CD4-positive, alpha-beta T cell treated with Interleukin-15 for 1 hour (primary cell): ENCODE measurements at places on chromosomes 3 and 15.

DNA sequence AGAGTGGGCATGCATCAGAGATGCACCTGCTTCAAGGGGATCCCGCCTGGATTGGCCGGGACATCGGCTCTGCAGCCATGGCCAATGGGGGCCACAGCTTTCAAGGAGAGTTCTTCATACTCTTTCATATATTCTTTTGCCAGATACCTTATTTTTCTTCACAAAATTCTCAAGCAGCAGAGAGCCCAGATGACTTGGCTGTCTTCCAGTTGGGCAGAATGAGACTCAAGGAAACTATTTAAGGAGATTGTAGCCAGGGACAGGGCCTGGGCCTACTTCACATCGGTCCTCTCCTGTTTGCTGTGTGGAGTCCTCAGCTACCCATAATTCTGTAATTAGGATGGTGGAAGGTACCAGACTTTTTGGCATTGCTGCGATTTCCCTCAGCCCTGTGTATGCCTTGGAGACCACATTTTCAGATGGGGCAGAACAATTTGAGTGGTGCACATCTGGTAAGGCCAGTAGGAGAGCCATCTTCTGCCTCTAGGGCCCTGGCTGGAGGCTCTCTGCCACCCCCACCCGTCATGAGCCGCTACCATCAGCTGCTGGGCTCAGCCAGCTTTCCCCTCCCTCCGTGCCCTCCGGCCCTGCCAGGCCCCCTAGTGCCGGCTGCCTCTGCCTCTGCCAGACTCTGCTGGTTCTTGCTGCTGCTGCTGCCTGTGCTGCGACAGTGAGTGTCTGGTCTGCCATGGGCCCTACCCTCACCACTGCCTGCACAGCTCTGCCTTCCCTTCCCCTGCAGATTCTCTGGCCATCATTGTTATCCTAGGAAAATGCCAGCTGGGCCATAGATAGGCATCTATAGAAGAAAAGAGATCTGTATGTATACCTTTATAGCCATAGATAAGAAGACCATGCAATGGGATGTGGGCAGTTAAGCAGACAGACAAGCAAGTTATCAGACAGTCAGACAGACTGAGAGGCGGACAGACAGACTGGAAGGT lies 6.7 kb downstream of the PLIN1 start:
- DNase-seq = no peak

GRCh38 chr3:142944342-142944741 lies 19.1 kb downstream of the PAQR9 start:
- no peak for DNase-seq

GRCh38 chr15:75225951-75226732 lies 24.5 kb downstream of the C15orf39 start:
- DNase-seq = no peak

- DNase-seq = no peak
Measured at GRCh38 chr3:66603151-66603611, 102.4 kb upstream of the LRIG1 start.

- no peak for DNase-seq
Measured at GRCh38 chr3:147216143-147216673, 190.1 kb downstream of the ZIC4 start.

- no peak for DNase-seq
Measured at GRCh38 chr3:168973206-168973605, 690.3 kb downstream of the MECOM start.

- no peak for DNase-seq
Measured at GRCh38 chr3:129615751-129616281, 9.3 kb upstream of the PLXND1 start.

DNA sequence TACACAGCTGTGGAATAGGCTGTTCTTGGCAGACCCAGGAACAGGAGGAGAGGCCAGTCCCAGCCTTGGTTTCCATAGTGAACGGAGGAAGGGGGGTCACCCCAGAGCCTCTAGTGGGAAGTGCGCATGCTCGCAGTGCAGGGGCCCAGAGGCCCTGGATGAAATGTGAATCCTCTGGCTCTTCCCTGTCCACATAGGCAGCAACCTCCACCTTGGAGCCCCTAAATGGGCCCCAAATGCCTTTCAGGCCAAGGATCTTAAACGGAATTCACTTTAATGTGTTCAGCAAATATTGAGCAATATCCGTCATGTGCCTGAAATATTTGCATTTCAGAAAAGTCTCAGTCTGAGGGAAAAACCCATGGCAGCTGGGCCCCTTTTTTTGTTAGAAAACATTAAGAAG lies 3.3 kb upstream of the NDN start:
- no peak for DNase-seq

DNA sequence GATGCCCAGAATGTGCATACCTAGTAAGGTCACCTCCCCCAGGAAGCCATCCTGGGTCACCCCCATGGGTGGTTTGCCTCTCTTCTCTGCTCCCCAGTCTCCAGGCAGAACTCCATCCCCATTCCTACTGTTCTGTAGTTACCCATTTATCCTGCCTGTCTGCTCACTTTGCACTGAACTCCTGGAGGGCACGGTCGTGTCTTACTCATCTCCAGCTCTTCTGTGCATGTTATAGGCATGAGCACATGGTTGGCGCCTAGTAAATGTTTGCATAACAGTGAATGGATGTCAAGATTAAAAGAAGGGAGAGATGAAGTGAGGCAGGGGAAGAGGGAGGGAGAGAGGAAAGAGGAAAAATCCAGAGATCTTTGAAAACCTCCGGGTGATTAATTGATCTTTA lies 208.4 kb upstream of the TRIM42 start:
- DNase-seq = no peak

GRCh38 chr3:164752812-164753211 lies 325.5 kb downstream of the SI start:
- DNase-seq = no peak

DNA sequence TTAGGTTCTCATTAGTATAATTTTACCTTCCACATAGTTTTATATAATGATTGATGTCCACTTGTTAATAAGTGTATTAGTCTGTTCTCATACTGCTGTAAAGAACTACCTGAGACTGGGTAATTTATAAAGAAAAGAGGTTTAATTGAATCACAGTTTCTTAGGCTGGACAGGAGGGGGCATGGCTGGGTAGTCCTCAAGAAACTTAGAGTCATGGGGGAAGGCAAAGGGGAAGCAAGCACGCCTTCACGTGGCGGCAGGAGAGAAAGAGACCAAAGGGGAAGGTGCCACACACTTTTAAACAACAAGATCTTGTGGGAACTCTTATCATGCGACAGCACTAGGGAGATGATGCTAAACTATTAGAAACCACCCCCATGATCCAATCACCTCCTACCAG lies 19.2 kb downstream of the DZIP3 start:
- DNase-seq = no peak
